ENCODE measurements at places on chromosomes 1 and 21.
A peak's percentile ranks its signal among the peaks of the same experiment; 100 is the strongest.

DNA sequence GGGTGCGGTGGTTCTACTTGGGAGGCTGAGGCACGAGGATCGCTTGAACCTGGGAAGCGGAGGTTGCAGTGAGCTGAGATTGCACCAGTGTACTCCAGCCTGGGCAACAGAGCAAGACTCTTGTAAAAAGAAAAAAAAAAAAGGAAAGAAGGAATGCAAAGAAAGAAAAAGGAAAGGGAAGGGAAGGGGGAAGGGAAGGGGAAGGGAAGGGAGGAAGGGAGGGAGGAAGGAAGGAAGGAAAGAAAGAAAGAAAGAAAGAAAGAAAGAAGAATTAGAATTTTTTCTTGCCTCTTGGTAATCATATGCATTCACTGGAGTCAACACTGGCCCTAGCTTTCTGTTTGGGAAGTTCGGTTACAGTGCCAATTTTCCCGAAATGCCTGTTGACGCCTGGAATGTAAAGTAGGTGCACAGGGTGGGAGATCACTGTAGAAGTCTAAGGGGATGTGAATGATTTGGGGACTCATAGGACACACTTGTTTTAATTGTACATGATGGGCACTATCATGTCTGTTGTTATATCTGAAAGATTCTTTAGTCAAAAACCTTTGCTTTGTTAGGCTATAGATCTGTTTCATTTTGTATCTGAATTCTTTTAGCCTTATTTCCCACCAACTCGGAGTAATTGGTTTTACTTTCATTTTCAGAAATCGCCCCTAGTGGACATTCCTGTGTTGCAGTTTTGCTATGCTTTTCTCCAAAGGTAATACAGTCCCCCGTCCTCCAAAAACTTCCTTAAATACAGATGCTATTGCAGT is 59.8 kb upstream of the MORC3 start:
- DNase-seq, result peak; percentile 33

- DNase-seq, result no peak
These were observed 31.3 kb downstream of the NEK7 start for GRCh38 chr1:198187973-198188588.

GRCh38 chr1:230861970-230862595 is 6.2 kb downstream of the C1orf198 start:
- no peak for DNase-seq

DNA sequence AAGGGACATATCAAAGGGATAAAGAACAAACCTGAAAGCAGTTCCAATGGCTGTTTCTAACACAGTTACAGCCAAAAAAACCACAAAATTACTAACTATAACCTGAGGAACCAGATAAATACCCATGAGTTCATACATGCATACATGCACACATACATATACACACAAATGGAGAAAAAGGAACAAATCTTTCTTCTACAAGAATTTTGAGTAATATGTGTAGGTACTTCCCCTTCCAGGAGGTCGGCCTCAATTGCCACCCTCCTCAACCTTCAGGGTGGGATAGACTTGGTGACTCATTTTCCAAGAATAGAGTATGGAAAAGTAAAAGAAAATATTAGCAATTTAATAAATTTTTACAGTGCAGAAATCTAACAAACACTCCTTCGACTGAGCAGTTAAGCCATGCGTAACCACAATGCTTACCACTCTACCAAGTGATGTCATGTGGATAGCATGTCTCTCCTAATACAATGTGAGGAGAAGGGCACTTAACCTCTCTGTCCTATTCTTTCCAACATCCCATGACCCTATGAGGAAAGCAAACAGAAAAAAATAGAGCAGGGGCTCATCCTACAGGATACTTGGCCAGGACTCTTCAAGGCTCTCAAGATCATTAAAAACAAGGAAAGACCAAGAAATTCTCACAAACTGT is 243.0 kb upstream of the RUNX1 start:
- no peak for DNase-seq

GRCh38 chr1:119554183-119554582 is 47.2 kb downstream of the HSD3B1 start:
- no peak for DNase-seq

DNA sequence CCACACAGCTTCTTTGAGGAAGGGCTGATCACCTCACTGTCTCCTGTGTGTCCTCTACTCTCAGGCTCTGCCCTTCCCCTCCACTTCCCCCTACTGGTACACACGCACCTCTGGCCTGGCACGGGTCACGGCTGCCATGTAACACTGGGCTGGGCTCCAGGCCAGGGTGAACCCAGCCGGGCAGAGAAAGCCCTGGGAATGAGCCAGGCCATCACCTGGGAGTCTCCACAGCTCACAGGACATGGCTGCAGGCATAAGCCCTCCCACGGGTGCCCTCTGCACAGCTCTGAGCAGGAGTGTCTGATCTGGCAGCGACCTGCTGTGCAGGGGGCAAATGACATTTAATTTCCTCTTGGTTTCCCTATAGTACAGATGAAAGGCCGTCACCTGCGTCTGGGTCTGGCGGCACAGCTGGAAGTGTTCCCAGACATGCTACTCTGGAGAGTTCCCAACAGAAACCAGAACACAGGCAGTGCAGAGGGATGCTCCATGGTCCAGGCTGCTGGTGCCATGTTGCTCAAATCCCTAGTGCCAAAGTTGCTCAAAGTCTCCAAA is 61.2 kb downstream of the ERI3 start:
- DNase-seq, result no peak

DNA sequence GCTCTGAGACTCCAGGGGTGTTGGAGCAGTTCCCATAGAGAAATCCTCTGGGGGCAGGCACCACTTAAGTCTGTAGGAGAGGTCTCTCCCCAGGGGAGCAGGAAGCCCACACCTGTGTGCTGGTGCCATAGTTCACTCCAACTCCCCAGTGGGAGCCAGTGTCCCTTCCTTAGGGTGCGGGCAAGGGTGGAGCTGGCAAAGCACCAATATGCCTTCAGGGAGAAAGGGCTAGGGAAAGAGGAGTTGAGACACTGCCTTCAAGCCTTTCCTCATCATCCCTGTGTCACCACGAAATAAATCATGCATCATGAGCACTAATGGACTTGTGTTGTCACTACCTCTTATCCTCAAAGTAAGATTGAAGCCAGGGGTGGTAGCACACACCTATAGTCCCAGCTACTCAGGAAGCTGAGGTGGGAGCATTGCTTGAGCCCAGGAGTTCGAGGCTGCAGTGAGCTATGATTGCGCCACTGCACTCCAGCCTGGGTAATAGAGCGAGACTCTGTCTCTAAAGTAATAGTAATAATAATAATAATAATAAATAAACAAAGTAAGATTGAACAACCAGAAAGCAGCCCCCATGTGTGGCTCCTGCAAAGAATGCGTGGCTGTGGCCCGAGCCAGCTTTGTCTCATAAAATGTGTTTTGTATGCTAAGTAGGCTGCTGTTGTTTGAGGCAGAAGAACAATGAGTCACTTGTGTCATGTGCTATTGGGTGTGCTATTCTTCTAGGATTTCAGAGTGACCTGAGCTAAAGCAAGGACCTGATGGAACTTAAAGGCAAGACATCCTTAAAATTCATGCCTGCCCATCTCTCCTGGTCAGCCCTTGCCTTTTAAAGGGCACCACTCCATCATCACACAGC is 6.7 kb upstream of the TIE1 start:
- no peak for DNase-seq

DNA sequence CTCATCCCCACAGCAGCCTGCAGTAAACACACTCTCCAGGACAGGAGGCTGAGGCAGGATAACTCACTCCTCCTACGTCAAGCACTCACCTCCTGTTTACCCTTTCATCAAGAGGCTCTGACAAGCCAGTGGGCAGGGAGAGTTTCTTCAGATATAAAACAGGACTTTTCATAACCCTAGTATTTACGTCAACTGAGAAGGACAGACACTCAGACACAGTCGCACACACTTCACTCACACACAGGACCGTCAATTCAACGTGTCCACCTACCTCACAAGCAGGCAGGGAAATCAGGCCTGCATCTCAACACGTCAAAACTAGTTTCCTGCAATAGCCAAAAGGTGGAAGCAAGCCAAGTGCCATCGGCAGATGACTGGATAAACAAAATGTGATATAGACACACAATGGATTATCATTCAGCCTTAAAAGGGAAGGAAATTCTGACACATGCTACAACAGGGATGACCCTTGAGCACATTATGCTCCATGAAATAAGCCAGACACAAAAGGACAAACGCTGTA is 48.6 kb downstream of the ITPKB start:
- peak; percentile 87 for DNase-seq

- no peak for DNase-seq
These were observed 277.5 kb upstream of the ADAMTS5 start for GRCh38 chr21:27244352-27244751.

GRCh38 chr1:30779294-30780071 is 21.9 kb upstream of the LAPTM5 start:
- DNase-seq, result peak; percentile 95

- no peak for DNase-seq
These were observed 4.4 kb upstream of the TMCO2 start for GRCh38 chr1:40243351-40243750.

- DNase-seq, result no peak
These were observed 8.9 kb downstream of the XKR8 start for GRCh38 chr1:27968692-27969091.

DNA sequence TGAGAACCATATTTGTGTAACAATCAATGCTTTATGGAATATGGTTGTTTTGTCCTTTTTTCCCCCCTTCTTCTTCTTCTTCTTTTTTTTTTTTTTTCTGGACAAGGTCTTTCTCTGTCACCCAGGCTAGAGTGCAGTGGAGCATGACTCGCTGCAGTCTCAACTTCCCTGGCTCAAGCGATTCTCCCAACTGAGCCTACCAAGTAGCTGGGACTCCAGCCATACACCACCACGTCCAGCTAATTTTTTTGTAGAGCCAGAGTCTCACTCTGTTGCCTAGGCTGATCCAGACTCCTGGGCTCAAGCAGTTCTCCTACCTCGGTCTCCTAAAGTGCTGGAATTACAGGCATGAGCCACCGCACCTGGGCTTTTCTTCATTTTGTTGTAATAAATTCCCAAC is 86.7 kb downstream of the FMN2 start:
- no peak for DNase-seq

DNA sequence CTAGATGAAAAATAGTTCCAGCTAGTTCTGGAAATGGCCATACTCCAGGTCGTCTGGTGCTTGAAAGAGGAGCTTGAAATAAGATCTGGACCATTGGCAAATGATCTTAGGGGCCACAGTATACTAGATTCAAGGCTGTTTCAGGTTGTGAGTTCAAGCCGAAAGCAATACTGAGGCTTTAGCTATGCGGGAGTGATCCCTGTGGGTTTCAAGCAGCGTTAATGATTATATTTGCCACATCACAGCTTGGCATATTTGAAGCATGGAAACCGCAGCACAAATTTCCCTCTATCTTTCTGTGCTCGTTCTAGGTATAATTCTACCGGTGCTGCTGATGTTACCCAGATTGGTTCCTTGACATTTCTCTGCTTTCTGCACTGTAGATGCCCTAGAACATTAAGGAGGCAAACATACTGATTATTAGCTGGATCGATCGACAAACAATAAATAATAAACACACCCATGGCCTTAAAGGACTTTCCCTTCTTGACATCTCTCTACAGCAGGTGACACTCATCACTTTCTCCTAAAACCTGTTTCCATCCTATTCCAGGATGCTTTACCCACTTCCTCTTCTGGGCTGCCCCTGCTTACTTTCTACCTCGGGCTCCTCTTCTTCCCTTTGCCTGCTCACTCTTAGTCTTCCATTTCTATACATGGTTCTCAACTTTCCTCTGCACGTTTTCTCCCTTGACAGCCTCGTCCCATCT is 40.6 kb upstream of the LYST start:
- DNase-seq, result no peak

DNA sequence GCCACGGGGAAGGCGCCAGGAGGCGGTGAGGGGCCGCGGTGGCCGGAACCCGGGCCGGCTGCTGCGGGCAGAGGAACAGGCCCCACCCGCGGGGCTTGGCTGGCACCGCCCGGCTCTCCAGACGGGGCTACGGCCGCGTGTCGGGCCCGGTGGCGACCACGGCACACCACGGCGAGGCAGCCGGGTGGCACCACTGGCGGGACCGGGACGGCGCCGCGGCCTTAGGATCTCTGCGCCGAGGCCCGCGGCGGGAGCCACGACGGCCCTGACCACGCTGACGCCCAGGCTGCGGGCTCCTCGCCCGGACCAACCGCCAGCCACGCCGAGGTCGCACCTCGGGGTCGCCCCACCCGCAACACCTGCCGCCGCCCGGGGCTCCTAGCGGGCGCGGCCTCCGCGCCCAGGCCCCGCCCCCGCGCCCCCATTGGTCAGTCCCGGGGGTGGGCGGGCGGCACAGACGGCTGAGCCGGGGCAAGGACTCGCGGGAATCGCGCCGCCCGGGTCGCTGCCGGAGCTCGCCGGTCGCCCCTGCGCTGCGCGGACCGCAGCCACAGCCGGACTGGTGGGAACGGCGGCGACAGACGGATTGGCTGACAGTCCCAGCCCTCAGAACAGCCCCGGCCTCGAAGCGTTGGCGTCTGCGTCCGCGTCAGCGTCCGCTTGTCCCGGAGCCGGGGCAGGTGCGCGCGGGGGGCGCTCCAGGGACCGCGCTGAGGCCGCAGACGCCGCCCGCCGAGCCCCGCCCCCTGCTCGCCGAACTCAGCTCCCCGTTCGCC is at the start of gene BMP8A:
BMP8A (plus strand) TSS at position 491 of the 776 bp plus-strand sequence. CDS start 356 bp downstream, outside the sequence.
- DNase-seq, result peak; percentile 67

DNA sequence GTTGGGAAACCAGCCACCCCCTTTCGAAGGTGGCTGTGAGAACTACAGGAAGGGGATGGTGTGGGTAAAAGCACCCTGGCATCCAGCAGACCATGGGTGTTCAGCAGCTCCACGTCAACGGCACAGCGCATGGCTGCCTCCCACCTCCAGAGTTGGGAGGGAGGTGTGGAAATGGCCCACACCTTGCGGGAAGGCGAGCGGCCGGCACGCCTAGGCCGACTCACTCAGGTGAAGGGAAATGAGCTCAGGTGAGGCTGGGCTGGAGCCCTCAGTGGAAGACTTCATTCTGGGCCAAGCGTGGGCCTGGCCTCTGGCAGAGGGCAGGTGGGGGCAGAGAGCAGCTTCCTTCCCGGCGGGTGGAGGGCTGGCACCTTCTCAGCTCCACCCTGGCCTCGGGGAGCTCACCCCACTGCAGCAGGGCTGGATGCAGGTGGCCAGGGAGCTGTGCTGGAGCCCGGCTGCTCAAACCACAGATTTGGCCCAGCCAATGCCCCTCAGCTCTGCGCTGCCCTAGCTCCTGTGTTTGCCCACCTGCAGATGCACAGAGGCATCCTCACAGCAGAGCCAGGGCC is 24.8 kb upstream of the ALDH4A1 start:
- DNase-seq, result no peak

DNA sequence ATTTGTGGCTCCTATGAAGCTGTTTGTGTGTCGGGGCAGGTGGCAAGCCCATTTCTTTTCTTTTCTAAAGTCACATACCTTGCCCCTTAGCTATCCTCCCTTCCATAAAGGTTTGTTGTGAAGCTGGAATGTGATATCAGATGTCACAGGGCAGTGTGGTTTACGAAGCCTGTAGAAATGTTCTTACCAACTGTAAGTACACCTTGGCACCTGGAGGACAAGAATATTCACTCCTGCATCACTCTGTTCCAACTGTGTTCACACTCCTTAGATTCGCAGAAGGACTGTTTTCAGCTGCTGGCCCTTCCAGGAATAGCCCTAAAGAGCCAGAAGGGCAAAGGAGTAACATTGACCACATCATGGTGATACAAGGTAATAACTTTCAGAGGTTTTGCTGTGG is 176.9 kb downstream of the FGGY start:
- DNase-seq, result no peak

GRCh38 chr1:201483373-201483949 is 14.5 kb upstream of the PHLDA3 start:
- no peak for DNase-seq
